ENCODE measurements at places on chromosomes 16 and 17.

DNA sequence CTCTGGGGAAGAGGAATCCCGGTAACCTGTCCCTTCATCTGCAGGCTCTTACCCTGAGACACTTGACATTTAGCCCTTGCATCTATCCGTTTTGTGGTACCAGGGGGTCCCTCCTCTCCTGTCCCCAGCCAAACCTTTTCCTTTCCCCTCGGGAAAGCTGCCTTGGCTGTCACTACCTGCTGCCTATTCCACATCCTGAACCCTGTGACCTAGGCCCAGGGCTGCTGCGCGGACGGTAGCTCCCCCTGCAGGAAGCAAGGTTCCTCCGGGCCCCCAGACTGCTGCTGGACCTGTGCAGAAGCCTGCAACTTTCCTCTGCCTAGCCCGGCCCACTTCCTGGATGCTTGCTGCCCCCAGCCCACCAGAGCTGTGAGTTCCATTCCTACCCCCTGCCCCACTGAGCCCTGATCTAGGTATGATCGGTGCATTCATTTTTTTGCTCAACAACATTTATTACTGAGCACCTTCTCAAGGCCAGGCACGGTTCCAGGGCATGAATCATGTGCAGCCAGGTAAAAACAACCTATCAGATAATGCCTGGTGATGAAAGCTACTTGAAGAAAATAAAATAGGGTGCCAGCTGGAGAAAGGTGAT is 10.5 kb upstream of the ALDOA start:
- DNase-seq = peak; percentile 70

GRCh38 chr17:59383893-59384292 is 52.4 kb downstream of the YPEL2 start:
- DNase-seq = no peak

GRCh38 chr17:9566067-9566466 is 9.6 kb downstream of the STX8 start:
- no peak for DNase-seq

DNA sequence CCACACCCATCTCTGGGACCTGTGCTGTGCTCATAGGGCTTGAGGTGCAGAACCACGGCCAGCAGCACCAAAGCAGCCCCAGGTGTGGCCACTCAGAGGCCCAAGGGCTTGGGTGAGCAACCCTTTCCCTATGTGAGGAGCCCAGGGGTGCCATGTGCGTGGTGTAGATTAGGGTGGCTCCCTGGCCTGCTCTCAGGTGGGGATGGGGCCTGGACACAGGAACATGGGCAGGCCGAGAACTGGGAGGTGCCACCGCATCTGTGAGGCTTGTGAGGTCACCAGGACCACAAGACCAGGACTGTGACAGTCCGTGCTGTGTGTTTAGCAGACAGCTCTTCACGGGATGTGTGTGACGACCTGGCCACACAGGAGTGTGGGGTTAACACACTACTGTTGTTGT is 103.5 kb upstream of the ZNF750 start:
- no peak for DNase-seq

GRCh38 chr16:22386976-22387375 is 12.6 kb upstream of the CDR2 start:
- no peak for DNase-seq

DNA sequence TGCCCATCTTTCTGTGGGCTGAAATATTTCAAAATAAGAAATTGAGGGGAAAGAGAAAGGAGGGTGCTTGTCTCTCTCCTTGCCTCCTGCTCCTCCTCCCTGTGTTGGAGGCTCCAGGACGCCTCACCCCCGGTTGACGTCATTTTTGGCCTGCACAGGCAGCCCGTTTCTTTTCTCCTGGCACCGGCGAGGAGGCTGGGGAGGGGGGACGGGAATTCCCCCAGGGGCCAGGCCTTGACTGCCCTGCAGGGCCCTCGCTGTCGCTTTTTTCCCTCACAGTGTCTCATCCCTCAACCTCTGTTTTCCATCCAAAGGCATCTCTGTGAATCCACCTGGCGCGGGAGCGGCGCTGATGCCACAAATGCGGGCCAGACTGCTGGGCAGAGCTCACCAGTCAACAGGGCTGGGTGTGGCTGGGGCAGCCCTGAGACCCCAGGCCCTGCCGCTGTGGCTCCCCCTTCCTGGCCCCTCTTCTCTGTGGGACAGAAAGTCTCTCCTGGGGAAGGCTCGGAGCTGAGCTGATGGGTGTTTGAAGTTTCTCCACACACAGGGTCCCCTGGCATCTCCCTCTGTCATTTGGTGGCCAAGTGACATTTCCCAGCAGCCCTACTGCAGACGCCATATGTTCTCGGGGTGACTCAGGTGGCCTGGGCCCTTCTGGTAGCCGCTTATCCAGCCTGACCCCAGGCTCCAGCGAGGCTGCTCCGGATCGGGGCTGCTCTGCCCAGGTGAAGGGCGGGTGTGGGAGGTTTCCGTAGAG is 16.0 kb downstream of the CENPX start:
- DNase-seq = no peak

DNA sequence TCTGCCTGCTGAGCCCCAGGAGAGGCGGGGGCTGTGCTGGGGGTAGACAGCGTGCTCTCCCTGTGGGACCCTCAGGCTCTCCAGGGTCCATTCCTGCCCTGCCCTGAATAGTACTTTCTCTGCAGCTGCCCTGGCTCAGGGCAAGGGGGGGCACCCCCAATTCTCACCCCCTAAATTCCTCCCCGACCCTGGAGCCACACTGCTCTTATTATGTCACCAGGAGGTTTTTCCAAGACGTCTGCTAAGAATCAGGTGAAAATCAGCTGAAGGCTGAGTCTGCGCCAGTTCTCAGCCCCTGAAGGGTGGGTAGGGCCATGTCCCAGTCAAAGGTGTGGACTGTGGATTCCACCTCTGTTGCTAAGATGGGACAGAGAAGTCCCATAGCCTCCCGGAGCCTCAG is 49.9 kb upstream of the MAP3K14 start:
- DNase-seq = no peak

DNA sequence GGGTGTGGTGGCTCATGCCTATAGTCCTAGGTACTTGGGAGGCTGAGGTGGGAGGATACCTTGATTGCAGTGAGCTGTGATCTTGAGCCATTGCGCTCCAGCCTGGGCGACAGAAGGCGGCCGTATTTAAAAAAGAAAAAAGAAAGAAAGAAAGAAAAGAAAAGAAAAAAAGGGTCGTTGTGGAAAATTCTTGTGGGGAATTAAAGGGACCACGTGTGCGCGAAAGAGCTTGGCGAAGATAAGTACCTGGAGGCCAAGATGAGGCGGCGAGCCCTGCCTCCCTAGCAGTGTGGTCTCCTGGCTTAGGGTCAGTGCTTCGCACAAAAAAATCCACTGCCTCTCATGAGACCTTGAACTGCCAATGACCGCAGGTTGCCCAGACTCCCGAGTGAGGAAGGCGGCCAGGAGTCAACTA is 728 bp upstream of the NMT1 start:
- DNase-seq = no peak

GRCh38 chr17:35188111-35188510 is 6.1 kb downstream of the SLC35G3 start:
- no peak for DNase-seq

GRCh38 chr17:55518510-55518909 is 7.3 kb upstream of the SMIM36 start:
- DNase-seq = no peak

GRCh38 chr16:29999605-30000004 is 3.6 kb downstream of the INO80E start:
- no peak for DNase-seq

GRCh38 chr16:52707676-52708337 is 160.9 kb upstream of the TOX3 start:
- no peak for DNase-seq

GRCh38 chr17:8273884-8274444 is 14.5 kb upstream of the RANGRF start:
- no peak for DNase-seq

DNA sequence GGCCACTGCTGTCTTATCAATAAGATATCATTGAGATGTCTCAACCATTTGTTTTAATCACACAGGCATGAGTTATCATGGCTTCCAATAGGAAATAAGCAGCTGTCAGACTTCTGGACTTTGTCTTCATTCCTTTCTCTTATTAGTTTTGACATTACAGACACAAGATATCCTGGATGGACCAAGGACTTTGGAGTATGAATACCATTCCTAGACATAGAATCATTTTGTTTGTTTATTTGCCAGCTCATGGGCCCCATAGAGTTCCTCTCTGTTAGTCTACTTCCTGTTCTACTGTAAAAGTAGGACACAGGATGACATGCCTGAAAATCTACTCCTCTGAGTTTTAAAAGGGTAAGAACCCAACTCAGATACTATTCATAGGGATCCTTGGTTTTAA is 77.7 kb upstream of the KCNJ16 start:
- no peak for DNase-seq

- no peak for DNase-seq
Observed at GRCh38 chr16:23145186-23145585, 4.1 kb downstream of the USP31 start.

DNA sequence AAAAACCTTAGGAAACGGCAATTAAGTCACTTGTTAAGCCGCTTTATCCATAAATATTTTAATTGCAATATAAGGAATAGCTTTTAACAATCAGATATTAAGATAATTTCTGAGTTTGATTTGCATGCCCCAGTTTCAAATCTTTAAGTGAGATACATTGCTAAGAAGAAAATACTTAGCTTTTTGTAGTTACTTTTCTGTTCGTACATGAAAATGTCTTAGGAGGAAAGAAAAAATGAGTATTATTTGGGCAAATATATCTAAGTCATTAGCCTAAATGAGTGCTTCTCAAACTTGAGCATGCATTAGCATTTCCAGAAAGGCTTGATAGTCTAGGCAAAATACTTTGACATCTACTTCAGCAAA is 6.4 kb downstream of the ZNF207 start:
- DNase-seq = no peak

GRCh38 chr16:70777973-70778406 is 23.0 kb downstream of the VAC14 start:
- no peak for DNase-seq

GRCh38 chr16:14650629-14651028 is 17.9 kb downstream of the BFAR start:
- DNase-seq = no peak

GRCh38 chr17:82061047-82061925 is 4.3 kb downstream of the DUS1L start:
- no peak for DNase-seq

DNA sequence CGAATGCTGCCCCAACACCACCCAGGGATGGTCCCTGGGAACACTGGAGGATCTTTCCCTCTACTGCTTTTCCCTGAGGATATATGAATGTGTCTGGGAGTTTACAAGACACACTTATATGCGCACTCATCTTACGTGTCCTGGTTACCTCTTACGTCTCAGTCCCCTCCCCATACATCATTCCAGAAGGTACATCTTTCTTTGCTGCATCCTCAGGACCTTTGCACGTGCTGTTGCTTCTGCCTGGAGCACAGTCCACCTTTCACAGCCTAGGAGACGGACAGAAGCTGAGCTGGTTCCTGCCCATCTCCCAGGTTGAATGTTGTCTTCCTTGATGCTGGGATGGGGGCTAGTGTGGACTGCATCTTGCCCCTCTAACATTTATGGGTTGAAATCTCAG is 153.0 kb upstream of the FOXF1 start:
- no peak for DNase-seq

GRCh38 chr17:57906910-57907309 is 48.3 kb downstream of the CUEDC1 start:
- DNase-seq = no peak

DNA sequence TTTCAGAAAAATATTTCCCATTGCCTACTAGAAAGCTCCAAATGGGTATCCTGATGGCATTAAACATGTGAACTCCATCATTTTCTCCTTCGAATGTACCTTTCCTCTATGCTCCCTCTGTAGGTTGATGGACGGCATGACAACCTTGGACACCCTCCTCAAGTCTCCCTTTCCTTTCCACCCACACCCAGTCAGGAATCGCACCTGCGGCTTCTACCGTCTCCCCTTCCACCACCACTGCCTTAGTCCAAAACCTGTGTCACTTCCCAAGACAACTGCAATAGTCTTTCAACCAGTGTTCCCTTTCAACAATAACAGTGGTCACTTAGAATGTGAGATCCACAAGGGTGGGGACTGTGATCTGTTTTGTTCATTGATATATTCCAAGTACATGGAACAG is 233.1 kb upstream of the AXIN2 start:
- DNase-seq = peak; percentile 3

GRCh38 chr17:55451203-55451641 is 29.6 kb upstream of the MMD start:
- no peak for DNase-seq

DNA sequence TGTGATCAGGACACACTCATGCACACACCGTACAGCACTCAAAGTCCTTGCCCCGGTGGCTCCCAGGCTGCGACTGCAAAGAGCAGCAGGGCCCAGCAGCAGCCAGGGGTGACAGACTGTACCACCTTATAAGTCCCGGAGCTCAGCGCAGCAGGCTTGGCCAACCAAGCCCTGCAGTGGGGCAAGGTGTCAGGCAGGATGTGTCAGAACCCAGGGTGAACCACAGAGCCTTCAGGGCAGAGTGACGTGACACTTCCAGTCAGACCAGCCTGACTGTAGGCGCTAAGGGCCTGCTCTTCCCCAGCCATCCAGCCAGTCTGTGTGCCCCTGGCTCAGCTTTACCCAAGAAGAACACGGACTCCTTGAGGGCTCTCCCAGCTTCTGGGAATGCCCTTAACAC is 204.1 kb downstream of the COPRS start:
- DNase-seq = no peak

- no peak for DNase-seq
Observed at GRCh38 chr17:55760643-55761355, 9.9 kb downstream of the PCTP start.

DNA sequence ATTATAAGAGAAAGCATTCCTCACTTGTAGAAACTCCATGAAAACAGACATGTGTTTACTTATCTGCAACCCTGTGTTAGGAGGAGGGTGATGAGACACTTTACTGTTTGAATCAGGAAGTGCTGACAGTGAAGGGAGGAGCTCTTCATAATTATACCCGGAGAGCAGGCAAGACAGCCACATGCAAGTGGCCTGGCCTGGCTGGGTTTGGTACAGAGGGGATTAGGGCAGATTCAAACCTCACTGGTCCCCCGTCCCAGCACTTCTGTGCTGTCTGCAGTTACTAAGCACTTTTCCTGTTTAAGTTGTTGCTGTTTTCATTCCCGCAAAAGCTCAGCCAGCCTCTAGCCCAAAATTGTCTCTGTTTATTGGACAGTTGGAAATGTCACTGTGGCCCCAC is 78.5 kb downstream of the WWOX start:
- no peak for DNase-seq

DNA sequence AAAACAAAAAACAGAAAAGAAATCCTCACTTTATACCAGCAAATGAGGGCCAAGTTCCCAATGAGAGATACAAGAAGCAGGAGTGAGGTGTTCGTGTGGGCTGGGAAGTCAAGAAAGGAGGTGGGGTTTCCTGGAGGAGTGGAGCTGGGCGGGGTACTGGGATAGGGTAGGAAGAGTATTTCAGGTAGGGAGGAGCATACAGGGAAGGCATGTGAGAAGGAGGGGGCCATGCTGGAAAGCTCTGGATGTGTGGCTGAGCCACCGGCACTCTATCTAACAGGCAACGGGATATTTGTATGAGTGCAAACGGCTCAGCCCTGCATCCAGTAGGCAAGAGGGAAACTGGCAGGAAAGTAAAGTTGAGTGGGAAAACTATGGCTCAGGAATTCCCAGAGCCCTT is 4.2 kb downstream of the OR3A2 start:
- DNase-seq = no peak
